Fibroblast of upper back skin (primary cell): ENCODE measurements at places on chromosomes 11 and 22.

DNA sequence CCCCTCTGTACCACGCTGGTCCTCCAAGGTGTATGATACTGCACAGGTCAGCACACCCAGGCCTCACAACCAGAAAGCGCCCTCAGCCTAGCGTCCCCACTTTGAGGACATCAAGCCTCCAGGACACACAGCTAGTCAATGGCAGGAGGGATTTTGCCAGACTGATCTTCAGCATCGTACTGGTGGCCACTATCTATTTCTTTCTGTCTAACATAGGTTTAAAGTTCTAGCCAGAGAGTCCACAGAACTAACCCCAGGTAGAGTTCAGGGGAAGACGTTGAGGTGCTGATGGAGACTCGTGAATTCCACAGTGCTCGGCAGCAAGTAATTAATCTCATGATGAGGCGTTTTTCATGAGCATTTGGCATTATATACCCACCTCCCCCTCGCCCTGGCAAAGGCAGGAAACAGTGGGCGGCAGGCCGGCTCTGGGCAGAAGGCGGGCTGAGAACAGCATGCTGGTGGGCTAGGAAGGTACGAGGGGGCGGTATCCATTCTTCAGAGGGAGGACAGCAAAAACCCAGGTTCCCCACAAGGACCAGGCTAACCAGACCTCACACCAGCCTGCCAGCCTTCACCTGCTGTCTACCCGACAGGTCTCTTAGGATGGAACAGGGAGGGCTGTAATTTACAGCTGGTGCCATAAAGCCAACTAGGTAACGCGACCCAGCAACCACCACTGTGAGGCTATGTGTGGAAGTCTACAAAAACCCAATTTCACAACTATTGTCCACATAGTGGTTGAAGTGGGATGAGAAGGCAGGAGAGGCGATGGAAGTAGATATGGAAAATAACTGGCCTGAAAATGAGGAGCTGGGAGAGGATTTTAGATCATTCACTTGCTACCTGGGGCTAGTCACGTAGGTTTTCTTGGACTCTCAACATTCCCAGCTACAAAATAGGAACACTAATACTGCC lies 18.5 kb downstream of the MYH9 start:
- DNase-seq: no peak

- DNase-seq: peak; percentile 62
Observed at GRCh38 chr22:46122511-46122971, 27.8 kb upstream of the PPARA start.

GRCh38 chr11:94635072-94635471 lies 67.9 kb downstream of the PIWIL4 start:
- no peak for DNase-seq

GRCh38 chr22:27267145-27267544 lies 534.4 kb downstream of the MN1 start:
- peak; percentile 97 for DNase-seq

DNA sequence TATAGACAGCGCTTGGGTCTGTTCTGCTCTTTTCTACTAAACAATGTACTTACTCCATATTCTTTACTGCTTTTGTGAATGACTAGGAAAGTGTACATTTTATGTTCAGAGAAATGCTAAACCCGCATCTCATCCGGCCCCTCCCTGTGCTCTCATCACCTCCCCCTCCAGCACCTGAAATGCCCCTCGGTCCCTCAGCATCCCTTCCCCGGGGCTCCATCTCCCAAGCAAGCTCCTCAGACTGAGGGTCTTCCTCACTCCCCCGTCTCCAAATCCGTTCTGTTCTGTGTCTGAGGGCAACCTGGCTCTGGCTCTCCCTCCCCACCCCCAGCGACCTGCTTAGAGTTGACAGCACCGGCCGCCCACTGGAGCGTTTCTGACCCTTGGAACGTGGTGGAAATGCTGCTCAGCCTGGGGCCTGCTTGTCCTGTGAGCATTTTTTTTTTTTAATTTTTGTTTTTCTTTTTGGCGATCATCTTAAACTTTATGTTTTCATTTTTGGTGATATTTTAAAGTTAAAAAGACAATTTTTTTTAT lies 1.4 kb downstream of the SELENOO start:
- no peak for DNase-seq

DNA sequence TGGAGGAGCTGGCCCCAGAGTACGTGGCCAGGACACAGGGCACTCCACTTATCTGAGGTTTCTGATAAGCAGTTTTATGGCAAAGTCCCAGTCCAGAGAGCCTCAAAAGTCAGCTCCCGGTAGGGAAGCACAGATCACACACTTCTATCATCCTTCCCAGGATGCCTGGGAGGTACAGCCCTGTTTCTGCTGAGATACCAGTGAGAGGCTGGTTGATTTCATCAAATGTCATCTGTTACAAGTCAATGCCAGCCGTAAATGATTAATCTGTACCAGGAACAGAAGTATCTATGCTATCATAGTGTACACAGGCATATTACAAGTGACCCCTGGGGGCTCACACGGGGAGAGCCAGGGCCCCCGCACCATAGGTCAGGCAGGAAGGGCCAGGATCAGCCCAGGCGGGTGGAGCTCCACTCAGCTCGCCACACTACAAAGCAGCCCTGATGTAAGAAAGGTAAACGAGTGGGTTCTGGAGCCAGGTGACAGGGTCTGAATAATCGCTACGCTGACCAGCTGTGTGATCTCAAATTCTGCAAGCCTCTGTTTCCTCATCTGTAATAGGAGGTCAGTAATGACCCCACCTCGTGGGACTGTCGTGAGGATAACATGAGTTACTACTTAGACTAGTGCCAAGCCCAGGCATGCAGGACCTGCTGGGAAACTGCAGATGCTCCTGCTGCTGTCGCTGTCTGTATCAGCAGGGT lies 17.6 kb downstream of the PLA2G6 start:
- no peak for DNase-seq

DNA sequence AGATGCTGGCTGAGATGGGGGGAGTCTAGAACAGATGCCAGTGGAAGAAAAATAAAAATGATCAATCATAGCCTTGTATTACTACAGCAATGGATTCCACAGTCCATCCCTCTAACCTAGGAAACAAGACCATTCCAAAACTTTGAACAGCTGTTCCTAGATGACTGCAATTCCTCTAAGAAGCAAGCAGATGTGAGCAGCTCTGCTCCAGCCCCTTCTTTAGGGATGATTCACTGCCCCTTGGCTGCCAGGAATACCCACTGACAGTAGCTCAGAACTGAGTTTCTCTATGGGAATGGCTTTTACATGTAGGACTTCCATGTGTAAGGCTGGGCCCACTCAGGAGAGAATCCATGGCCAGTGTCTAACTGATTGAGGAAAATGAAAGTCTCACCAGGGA lies 943.9 kb downstream of the OPCML start:
- peak; percentile 71 for DNase-seq

- DNase-seq: no peak
Observed at GRCh38 chr22:49620003-49620556, 207.6 kb downstream of the BRD1 start.
